ENCODE measurements at places on chromosomes 13 and 19.

DNA sequence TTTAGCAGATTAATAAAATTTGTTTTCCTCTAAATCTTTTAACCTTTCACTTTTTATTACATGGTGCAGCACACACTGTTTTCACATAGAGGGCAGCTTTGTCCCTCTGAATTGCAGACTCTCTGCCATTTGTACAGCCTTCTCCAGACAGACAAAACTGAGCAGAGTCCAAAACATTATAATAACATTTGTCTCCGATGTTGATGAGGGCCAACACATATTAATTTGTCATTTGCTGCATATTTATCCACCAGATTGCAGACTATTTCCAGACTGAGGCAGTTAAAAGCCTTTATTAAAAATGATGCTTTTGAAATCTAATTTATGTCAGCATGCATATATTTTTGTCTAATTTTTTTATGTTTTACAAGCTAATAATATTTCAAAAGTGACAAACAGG, 1251.9 kb upstream of the SLC10A2 start:
- DNase-seq: no peak

DNA sequence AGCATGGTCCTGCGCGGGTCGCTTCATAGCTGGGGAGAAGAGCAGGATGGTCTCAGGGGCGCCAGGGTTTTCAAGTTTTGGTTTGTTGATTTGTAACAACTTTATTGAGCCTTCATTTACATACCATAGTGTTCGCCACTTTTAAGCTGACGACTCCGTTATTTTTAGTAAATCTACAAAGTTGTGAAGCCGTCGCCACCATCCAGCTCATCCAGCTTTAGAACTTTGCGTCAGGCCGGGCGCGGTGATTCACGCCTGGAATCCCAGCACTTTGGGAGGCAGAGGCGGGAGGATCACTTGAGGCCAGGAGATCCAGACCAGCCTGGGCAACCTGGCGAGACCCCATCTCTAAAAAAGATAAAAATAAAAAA, 404 bp downstream of the C19orf44 start:
- no peak for DNase-seq

- no peak for DNase-seq
Measured at GRCh38 chr13:50685956-50686355, 157.5 kb downstream of the DLEU7 start.

DNA sequence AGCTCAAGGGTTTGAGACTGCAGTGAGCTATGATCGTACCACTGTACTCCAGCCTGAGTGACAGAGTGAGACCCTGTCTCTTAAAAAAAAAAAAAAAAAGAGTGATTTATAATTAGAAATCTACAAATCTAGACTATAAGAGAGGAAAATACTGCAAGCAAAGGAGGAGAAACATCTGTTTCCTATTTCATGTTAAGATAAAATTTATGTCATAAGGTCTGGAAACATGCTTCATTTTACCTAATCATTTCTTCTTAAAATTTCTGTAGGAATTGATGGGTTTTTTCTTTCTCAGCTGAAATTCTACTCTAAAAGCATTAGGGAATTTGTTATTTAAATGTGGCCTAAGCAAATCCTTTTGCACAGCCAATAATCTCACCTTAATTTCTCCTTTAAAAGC, 53.2 kb downstream of the C13orf42 start:
- no peak for DNase-seq

GRCh38 chr19:51146751-51147150, 4.7 kb downstream of the SIGLEC7 start:
- DNase-seq: no peak

GRCh38 chr19:37334179-37335071, 36.5 kb upstream of the ZNF527 start:
- no peak for DNase-seq

Data from NCI-H1417 treated with DMSO at 0.1 percent for 48 hours (cell line).